ENCODE measurements at places on chromosomes 2 and 18. TPM values are rescaled to one million over a fixed set of nuclear protein-coding genes. Genes with fewer than 3 reads are reported as not detected.

DNA sequence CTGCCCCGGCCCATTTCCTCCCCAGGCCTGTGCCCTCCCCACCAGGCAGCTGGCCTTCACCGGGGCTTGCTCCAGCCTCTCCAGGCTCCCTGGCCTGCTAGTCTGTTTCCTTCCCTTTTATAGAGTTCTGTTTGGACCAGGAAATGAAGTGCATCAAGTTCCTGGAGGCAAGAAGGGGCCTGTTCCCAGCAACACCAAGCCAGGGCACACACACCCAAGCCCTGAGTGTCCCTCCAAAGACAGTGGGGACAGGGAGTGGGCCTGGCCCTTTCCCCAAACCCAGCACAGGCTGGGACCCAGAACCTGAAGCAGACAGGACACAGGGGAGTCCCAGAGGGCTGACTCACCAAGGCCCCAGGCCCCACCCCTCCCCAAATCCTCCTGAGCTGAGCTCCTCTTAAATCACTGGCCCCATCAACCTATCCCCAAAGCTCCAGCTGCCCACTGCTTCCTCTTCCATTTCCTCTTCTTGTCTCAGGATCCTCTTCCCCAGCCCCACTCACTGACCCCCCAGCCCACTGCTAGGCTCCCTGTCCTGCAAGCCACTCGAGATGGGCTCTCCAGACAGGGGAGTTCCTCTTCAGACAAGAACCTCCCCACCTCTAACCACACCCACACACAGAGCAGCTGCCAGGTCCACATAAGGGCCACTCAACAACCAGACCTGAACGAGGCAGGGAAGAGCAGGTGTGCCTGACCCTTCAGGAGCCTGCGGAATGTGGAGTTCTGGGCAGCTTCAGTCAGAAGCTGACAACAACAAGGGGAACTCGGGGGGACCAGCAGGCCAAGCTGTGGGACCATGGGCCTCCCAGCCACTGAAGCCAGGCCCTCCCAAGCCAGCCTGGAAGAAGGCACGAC is 74.2 kb downstream of the TNS1 start:
- no peaks in the 10 kb centered on the region for H3K27me3 ChIP-seq
- H3K4me1 ChIP-seq = no peaks in the 10 kb centered on the region
- H3K4me3 ChIP-seq = no peak overlapping the region
- no peaks in the 10 kb centered on the region for H3K36me3 ChIP-seq

Gene MDH1B
- total RNA-seq = 0.17 TPM

DNA sequence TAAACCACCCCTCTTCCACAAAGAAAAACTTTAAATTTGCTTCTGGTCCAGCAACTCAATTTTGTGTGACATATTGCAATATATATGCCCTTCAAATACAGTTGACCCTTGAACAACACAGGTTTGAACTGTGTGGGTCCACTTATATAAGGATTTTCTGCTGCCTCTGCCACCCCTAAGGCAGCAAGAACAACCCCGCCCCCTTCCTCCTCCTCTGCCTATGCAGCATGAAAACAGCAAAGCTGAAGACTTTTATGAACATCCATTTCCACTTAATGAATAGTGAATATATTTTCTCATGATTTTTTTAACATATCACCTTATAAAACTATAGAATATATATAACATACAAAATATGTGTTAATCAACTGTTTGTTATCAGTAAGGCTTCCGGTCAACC is 58.3 kb downstream of the EML4 start:
- H3K36me3 ChIP-seq = no peaks in the 10 kb centered on the region
- peaks cover 93% of the 10 kb centered on the region for H3K4me1 ChIP-seq
- no peaks in the 10 kb centered on the region for H3K27me3 ChIP-seq
- no peak overlapping the region for H3K27ac ChIP-seq
- no peak overlapping the region for H3K4me3 ChIP-seq
- DNase-seq = no peak

Gene VSNL1
- not detected for total RNA-seq

DNA sequence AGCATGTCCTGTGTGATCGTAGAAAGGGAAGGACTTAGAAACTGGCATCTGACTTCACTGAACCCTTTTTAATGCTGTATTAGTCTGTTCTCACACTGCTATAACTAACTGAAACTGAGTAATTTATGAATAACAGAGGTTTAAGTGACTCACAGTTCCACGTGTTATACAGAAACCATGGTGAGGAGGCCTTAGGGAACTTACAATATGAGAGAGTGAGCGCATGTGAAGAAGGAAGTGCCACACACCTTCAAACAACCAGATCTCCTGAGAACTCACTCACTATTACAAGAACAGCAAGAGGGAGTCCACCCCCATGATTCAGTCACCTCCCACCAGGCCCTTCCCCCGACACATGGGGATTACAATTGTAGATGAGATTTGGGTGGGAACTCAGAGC is 811.3 kb downstream of the CPS1 start:
- no peak overlapping the region for H3K4me3 ChIP-seq
- no peaks in the 10 kb centered on the region for H3K27me3 ChIP-seq
- no peak for DNase-seq

Gene ABCG8
- not detected for total RNA-seq

GRCh38 chr18:48238636-48239035 is 170.5 kb downstream of the ZBTB7C start:
- H3K27ac ChIP-seq = no peak overlapping the region
- DNase-seq = no peak
- no peak overlapping the region for H3K4me3 ChIP-seq

All from CD4-positive, alpha-beta memory T cell (primary cell).